ENCODE measurements at places on chromosomes 1 and 21. TPM values are rescaled to one million over a fixed set of nuclear protein-coding genes. Genes with fewer than 3 reads are reported as not detected.

- DNase-seq: no peak
Observed at GRCh38 chr1:201578008-201578888, 39.3 kb downstream of the NAV1 start.

DNA sequence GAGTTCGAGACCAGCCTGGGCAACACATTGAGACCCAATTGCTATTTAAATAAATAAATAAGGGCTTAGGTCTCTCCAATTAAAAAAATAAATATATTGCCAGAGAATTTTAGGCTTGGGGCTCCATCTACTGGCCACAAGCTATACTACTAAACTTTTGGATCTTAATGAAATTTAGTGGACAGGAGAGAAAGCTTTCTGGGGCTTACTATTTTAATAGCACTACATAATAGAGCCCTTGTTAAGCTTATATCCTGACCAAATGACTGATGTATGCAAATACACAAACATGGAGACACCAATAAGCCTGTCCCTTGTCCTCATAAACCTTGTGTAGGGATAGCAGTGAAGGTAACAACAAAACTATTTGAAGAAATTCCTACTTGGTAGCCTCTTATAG is 18.4 kb downstream of the CCT3 start:
- no peak for DNase-seq

GRCh38 chr1:226111883-226112261 is 49.4 kb downstream of the H3-3A start:
- DNase-seq: no peak

DNA sequence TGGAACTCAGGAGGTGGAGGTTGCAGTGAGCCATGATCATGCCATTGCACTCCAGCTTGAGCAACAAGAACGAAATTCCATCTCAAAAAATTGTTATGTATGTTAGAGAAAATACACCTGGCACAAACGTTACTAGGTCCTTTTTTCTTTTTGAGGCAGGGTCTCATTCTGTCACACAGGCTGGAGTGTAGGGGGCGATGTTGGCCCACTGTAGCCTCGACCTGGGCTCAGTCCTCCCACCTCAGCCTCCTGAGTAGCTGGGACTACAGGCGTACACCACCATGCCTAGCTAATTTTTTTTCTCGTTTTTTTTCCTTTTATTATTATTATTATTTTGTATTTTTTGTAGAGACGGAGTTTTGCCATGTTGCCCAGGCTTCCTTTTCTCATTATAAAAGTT is 4.4 kb downstream of the HAX1 start:
- no peak for DNase-seq

GRCh38 chr1:225692517-225692879 is 39.6 kb upstream of the ENAH start:
- DNase-seq: no peak

DNA sequence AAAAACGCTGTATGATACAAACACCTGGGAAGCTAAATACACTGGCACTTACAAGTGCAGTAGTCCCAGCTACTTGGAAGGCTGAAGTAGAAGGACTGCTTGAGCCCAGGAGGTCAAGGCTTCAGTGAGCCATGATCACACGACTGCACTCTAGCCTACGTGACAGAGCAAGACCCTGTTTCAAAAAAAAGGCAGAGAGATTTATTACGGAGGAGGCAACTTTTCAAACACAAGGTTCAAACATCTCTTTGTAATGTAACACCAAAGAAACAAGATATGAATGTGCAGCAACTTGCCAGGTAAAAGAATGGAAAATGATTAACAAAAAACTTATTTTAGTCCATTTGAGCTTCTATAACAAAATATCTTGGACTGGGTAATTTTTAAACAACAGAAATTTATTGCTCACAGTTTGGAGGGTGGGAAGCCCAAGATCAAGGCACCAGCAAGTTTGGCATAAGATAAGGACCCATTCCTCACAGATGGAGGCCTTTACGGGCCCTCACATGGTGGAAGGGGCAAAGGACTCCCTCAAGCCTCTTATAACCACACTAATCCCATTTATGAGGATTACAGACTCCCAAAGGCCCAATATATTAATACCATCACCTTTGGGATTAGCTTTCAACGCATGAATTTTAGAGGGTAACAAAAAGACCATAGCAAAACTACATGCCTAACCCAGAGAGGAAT is 73.3 kb downstream of the EVI5 start:
- no peak for DNase-seq

GRCh38 chr1:6743189-6744101 is 41.8 kb upstream of the CAMTA1 start:
- DNase-seq: peak; percentile 14

GRCh38 chr1:16915627-16915973 is 6.1 kb upstream of the CROCC start:
- DNase-seq: no peak

- DNase-seq: no peak
Observed at GRCh38 chr1:168065506-168065905, 71.2 kb downstream of the GPR161 start.

DNA sequence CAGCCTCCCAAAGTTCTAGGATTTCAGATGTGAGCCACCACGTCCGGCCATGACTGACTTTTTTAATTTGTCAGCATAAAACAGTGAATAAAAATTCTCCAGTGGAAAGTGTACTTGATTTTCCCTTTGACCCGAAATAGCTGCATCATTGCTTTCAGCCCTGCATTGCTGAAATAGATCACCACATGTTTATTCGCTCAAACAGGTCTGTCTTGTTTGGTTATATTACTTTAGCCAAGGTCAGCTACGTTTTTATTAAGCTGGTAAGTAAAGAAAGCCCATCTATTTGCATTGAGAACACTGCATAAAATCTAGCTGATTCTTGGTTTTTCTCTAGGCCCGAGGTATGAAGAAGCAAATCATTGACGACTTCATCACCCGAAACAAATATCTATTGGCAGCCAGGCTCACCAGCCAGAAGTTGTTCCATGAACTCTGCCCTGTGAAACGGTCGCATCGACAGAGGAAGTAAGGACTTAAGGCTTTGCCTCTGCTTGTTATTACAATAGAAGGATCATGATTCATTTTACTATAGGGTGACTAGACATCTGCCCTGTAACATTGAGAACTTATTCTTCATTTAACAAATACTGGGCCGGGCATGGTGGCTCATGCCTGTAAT is 25.6 kb downstream of the AGMAT start:
- DNase-seq: peak; percentile 62

- peak; percentile 68 for DNase-seq
Observed at GRCh38 chr1:6347641-6348487, 45.7 kb downstream of the ACOT7 start.

- DNase-seq: no peak
Observed at GRCh38 chr1:179761296-179761695, 18.2 kb downstream of the FAM163A start.

DNA sequence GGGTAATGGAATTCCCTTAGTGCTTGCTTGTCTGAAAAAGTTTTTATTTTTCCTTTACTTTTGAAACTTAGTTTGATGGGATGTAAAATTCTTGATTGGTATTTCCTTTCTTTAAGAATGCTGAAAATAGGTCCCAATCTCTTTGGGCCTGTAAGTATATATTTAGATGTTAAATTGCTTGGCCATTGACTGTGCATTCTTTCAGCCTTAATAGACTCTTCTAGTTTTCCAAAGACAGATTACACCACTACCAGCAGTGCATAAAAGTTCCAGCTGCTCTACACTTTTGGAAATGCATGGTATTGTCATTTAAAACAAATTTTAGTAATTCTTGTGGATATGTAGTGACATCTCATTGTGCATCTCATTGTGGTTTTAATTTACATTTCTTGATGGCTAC is 464.8 kb upstream of the USP24 start:
- DNase-seq: no peak

- DNase-seq: peak; percentile 55
Observed at GRCh38 chr1:224482619-224483018, 48.0 kb upstream of the WDR26 start.

- DNase-seq: no peak
Observed at GRCh38 chr1:219492717-219493116, 120.2 kb downstream of the ZC3H11B start.

DNA sequence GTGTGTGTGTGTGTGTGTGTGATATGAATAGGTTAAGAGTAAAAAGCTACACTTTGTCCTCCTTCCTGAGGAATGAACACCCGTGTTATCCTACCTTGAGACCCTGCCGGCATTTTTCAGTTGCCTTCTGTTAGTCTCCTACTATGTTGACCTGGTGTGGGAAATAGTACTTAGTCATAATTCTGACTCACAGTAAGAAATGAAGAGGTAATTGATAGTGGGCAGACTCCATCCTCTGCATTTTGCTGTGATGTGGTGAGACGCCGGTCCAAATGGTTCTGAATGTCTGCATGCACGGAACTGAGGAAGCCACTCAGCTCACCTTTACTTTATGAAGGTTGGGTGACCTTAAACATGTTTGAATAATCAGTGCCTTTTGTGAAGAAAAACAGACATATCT is 12.6 kb downstream of the CD101 start:
- no peak for DNase-seq

DNA sequence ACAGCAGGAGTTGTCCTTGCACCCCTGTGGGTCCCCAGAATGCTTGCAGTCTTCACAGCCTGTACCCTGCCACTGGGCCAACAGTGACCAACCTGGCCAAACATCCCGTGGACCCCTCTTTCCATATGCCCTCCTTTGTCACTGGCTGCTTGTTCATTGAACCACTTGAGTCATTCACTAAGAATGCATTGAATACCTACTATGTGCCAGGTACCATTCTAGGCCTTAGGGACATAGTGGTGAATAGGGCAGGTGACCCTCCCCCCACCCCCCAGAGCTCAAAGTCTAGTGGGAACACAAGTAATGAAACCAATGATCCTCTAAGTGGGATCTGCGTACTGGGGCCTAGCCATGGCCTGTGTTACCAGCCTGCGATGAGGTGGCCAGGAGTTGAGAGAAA is 28.2 kb downstream of the PIGP start:
- no peak for DNase-seq

GRCh38 chr1:193285641-193286040 is 99.2 kb upstream of the B3GALT2 start:
- no peak for DNase-seq

Gene SPRR2G
- not detected for total RNA-seq

Gene PER3
- 23.9 TPM for total RNA-seq

Gene DNAI4
- total RNA-seq: 6.2 TPM

Gene ERRFI1
- 86.4 TPM for total RNA-seq

Gene IL10RB
- 59.8 TPM for total RNA-seq

Gene RAP1GAP
- 37.4 TPM for total RNA-seq

Gene SMIM12
- 14.2 TPM for total RNA-seq

Gene RAVER2
- total RNA-seq: 71.0 TPM

Gene CREB3L4
- total RNA-seq: 6.2 TPM

Gene TESK2
- total RNA-seq: 32.2 TPM

Gene COL6A1
- 580 TPM for total RNA-seq

Gene RGS16
- total RNA-seq: 3.0 TPM

Data from transverse colon (tissue), 4 donors.